ENCODE measurements at places on chromosomes 7 and 10.

- no peak for DNase-seq
These were observed 17.3 kb downstream of the TPK1 start for GRCh38 chr7:144818511-144818910.

- no peak for DNase-seq
These were observed 144.9 kb downstream of the KIF20B start for GRCh38 chr10:89846281-89846630.

DNA sequence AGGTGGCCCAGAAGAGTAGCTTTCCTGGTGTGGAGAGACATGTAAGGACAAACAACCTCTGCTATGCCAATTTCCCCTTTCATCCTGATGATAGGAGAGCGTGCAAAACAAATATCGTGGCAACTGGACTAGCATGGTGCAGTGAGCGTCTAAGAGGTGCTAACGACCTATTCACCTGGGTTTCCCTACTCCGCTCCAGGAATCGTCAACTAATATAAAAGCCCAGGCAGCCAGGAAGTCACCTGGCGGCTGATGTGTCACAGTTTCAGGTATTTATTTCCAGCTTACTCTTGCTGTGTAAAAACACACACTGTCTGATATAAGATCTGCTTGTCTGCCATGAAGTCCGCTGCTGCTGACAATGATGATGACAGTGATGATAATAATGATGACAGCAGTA, 56.5 kb upstream of the EFCAB10 start:
- no peak for DNase-seq

GRCh38 chr10:109866995-109867635, 56.2 kb downstream of the XPNPEP1 start:
- no peak for DNase-seq

GRCh38 chr10:21161647-21162046, 264.5 kb upstream of the NEBL start:
- no peak for DNase-seq

DNA sequence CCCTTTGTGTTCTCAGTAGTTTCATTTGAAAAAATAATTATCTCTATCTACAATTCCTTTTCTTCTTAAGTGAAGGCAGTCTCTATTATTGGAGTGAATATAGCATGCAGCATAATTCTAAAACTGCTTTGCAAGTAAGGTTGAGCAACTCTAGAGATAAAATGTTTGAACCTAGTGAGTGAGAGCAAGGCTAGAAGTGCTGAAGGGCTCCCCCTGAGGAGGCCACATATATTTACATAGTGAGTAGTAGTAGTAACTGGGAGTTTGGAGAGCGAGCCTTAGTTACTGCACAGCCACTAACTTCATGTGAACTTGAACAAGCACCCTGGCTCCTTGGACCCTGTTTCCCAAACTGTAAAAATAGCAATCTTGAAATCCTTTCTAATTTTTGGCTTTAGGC, 141.5 kb upstream of the DKK1 start:
- no peak for DNase-seq

DNA sequence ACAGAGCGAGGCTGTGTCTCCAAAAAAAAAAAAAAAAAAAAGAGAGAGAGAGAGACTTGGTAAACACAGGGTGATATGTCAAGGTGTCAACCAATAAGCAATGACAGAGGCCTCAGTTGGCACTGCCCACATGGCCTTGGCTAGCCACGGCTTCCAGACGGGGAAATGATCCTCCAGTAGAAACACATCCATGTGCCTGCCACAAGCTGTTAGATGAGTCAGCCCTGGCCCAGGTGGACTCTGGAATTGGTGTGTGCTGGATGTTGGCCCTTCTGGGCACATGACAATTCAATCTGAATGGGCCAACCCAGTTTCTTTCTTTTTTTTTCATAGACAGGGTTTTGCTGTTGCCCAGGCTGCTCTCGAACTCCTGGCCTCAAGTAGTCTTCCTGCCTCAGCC, 13.7 kb downstream of the RFC2 start:
- DNase-seq: no peak

GRCh38 chr10:43749145-43749576, 100.5 kb upstream of the ZNF32 start:
- no peak for DNase-seq

- peak; percentile 32 for DNase-seq
These were observed 96.2 kb downstream of the C10orf105 start for GRCh38 chr10:71623098-71623985.

GRCh38 chr7:54780490-54780889, 21.5 kb upstream of the SEC61G start:
- DNase-seq: no peak

DNA sequence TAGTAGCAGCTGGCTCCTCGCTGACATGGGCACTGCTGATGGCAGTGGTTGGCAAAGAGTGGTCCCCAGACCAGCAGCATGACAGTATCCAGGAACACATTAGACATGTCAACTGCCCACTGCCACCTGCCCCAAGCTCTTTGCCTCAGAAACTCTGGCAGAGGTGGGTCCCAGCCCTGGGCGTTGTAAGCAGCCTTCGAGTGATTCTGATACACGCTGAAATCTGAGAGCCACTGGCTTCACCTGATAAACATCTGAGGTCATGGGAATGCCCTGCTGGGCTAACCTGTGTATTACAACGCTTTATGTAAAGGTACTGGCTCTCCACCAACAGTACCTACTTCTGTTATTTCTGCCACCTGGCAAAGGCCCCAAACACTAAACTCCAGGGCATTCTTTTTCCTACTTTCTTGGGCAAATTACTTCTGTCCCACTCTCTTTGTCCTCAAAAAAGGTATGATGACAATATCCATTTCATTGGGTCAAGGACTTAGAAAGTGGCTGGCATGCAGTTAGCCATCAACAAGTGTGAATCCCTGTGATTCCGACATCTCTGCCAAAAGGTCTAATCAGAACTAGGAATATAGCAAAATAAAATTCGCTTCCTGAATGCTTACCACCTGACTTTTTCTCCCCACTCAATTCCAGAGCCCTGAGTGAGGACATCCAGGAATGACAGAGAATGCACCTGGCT, 9.2 kb downstream of the SGMS1 start:
- DNase-seq: no peak

GRCh38 chr10:86260564-86260963, 106.0 kb downstream of the GRID1 start:
- DNase-seq: no peak

DNA sequence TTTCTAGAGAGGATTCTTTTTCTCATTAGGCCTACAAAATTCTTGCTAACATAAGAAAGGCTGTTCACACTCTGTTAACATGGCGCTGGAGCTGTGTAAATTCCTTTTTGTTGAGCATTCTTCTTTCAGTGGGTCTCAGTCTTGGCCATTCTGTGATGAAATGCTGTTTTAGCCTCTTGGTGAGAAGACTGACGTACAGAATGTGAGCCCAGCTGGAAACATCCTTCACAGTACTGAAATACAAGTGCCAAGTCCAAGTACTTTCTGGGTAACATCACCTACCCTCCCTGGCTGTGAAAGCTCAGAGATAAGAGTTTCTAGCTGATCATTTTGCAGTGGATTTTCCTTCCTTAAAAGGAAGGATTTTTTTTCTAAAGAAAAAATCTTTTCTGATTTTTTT, 231.8 kb downstream of the AHR start:
- DNase-seq: peak; percentile 17

- DNase-seq: peak; percentile 80
These were observed 14.6 kb upstream of the FKBP9 start for GRCh38 chr7:32942415-32943251.
